ENCODE measurements at places on chromosomes 7 and 10.

- peak; percentile 79 for DNase-seq
Measured at GRCh38 chr7:74365322-74366022, 76.3 kb downstream of the CLIP2 start.

GRCh38 chr7:124996778-124997177, 67.2 kb upstream of the POT1 start:
- DNase-seq: no peak

DNA sequence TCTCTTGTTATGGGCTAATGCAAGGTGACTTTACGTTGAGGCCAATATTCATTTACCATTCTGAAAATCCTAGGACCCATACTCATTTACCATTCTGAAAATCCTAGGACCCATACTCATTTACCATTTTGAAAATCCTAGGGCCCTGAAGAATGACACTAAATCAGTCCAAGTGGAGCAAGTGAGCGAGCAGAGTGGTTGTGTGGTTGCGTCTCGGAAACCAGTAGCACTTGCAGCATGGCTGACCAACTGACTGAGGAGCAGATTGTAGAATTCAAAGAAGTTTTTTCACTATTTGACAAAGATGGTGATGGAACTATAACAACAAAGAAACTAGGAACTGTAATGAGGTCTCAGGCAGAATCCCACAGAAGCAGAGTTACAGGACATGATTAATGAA, 6.9 kb downstream of the SAR1A start:
- no peak for DNase-seq

DNA sequence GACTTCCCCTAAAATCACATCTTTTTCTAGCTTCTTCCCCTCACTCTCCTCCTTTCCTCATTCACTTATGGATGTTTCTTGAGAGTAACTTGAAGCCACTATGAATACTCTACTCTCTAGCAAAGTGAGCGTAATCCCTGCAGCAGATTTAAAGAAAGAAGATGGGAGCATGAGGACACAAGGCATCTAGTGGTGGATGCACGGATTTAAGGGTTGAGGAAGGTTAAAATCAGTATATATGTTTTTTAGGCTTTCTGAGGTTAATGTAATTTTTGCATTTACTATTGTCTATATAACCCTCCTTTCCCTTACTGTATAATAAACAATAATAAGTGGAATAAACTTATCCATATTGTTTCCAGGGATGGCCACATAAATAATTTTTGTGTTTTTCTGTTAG, 495.2 kb upstream of the TPK1 start:
- no peak for DNase-seq

GRCh38 chr10:117412469-117413010, 37.3 kb upstream of the PDZD8 start:
- no peak for DNase-seq

- no peak for DNase-seq
Measured at GRCh38 chr7:84578825-84579224, 384.2 kb upstream of the SEMA3A start.
